Peyer's patch (tissue), 4 donors: ENCODE measurements at places on chromosomes 2 and 18. TPM values are rescaled to one million over a fixed set of nuclear protein-coding genes. Genes with fewer than 3 reads are reported as not detected.

DNA sequence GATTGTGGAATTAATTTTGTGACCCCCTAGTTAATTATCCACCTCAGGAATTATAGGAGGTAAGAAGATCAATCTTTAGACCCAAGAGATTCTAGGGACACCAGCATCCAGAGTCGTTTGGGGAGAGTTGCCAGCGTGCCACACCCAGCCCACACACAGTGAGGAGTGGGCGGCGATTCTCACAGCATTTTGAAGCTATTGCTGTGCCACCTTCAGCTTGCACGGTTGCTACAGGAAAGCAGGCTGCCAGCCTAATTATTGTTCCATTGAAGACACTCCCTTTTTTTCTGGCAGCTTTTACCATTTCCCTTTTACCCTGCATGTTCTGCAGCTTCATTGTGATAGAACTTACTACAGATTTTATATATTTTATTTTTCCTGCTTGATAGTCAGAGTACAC lies 13.1 kb upstream of the MYL12A start:
- no peaks in the 10 kb centered on the region for H3K4me1 ChIP-seq
- H3K4me3 ChIP-seq = no peak overlapping the region
- no peaks in the 10 kb centered on the region for H3K36me3 ChIP-seq
- DNase-seq = no peak
- no peaks in the 10 kb centered on the region for H3K27me3 ChIP-seq
- H3K27ac ChIP-seq = no peak overlapping the region

DNA sequence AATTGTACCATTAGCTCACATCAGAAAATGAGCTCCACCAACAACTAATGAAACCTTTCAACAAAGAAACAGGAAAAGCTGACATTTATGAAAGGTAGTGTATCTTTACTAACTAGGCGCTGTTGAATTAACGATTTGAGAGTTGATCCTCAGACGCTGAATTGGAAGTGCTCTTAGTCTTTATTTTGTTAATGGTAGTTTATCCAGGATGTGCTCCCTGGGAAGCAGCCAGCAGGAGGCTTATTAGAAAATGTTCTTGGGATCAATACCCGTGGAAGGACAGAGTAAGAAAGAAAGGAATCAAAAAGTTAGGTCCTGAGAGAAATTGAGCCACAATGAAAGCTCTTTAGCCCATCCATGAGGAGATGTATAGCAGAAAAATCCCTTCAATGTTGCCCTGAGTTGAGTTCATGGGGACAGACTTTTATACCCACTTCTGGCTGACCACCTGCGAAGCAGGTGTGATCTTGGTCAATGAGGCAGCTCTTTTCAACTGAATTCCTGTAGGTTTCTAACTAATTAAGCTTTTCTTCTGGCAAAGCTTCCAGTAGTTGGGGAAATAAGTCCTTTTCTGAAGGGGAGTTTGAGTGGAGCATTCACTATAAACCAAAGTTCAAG lies 492.6 kb upstream of the REG3G start:
- no peak overlapping the region for H3K27ac ChIP-seq
- DNase-seq = no peak
- no peak overlapping the region for H3K4me3 ChIP-seq
- no peaks in the 10 kb centered on the region for H3K4me1 ChIP-seq
- no peaks in the 10 kb centered on the region for H3K36me3 ChIP-seq

- peaks cover 3% of the 10 kb centered on the region for H3K4me1 ChIP-seq
- no peak overlapping the region for H3K27ac ChIP-seq
- no peak for DNase-seq
- H3K27me3 ChIP-seq = no peaks in the 10 kb centered on the region
Observed at GRCh38 chr2:202278944-202279343, 13.4 kb downstream of the NOP58 start.

The TRIP12 gene
- 131 TPM for total RNA-seq

- H3K27ac ChIP-seq = no peak overlapping the region
- no peaks in the 10 kb centered on the region for H3K4me1 ChIP-seq
- H3K4me3 ChIP-seq = no peak overlapping the region
- H3K27me3 ChIP-seq = no peaks in the 10 kb centered on the region
Observed at GRCh38 chr18:33653231-33653630, 75.2 kb downstream of the ASXL3 start.

The IL1R2 gene
- 4.0 TPM for total RNA-seq

DNA sequence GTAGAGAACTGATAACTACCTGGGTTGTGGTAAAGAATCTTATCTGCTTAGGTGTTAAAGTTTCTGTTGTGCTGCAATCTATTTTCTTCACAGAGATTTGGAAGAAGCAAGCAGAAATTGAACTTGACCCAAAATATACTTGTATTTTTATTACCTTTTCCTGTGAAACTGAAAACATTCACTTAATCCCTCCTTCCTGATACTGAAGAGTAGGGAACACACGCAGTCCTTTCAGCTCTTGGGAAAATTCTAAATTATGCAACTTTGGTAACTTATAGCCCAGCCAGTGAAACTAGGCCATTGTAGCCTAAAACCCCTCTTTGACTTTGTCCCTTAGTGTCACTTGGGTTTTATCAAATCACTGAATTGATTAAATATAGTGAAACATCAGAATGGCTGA lies 128.4 kb upstream of the MEIS1 start:
- H3K4me3 ChIP-seq = no peak overlapping the region
- no peak for DNase-seq
- H3K36me3 ChIP-seq = no peaks in the 10 kb centered on the region
- H3K27me3 ChIP-seq = no peaks in the 10 kb centered on the region
- no peaks in the 10 kb centered on the region for H3K4me1 ChIP-seq
- H3K27ac ChIP-seq = no peak overlapping the region

The FTCDNL1 gene
- total RNA-seq = not detected

The LIMS4 gene
- not detected for total RNA-seq
